ENCODE measurements at places on chromosomes 4 and X. TPM values are rescaled to one million over a fixed set of nuclear protein-coding genes. Genes with fewer than 3 reads are reported as not detected.

DNA sequence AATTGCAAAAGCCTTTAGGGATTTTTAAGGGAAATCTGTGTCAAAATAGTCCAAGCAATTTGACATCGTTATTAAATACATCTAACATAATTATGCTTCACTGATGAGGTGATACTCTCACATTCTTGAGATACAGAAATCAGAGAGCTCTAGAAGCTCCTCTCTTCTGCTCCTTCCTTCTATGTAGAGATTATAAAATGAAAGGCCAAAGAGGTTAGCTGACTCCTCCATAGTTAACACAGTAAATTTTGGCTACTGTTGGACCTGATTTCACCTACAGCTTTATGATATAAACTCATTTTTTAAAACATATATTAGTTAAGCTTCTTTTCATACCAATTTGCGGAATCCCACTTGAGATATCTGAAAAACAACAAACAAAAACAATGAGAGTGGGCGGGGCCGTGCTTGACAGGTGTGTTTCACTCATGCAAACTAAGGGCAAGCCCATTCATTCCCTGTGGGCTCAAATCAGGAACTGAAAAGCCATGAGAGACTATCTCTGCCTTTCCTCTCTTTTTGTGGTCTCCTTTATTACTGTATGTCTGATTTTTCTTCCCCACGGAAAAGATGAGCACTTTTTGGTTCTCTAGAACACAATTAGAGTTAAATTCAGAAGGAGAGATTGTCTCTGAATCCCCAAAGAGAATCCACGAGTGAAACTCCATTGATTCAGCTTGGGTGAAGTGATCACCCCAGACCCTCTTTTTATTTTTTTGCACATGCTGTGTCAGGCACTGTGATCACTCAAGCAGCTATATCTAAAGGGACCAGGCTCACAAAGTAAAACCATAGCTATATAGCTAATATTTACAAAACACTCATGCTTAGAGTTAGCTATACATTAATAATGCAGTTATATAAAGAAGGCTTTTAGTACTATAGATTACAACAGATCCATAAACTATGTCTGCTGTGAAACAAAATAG, 566.3 kb downstream of the IL15 start:
- DNase-seq = no peak

GRCh38 chr4:175646802-175647201, 165.3 kb downstream of the GPM6A start:
- DNase-seq = no peak

- DNase-seq = no peak
Measured at GRCh38 chrX:1323315-1323714, 13.3 kb upstream of the IL3RA start.

DNA sequence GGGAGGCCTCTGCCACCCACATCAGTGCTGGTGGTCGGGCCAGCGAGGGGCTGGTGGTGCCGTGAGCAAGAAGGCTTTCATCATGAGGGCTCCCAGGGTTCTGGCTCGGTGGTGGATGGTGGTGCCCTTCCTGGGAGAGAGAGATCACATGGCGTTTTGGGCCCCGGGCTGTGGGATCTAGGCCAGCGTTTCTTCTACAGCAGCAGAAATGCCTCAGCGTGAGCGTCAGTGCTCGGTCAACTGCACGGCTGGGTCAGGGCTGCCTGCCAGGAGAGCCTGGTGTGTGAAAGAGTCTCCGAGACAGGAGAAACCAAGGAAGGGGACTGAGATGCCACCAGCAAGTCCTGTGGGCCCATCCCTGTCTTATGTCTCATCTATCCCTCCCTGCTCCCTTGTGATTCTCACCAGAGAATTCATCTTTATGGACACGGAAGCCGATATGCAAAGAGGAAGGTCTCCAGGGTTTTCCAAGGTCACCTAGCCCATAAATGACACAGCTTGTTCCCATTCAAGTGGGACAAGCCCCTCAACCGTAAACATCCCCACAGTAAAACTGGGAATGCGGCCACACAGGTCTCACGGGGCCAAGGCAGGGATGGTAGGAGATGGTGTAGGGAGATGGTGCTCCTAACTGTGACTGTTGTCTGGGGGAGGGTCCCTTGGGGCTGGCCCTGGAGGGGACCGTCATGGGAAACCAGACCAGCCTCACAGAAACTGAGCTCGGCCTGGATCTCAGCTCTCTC, 99.2 kb downstream of the SORCS2 start:
- no peak for DNase-seq

- DNase-seq = no peak
Measured at GRCh38 chr4:147312376-147313046, 168.4 kb upstream of the EDNRA start.

DNA sequence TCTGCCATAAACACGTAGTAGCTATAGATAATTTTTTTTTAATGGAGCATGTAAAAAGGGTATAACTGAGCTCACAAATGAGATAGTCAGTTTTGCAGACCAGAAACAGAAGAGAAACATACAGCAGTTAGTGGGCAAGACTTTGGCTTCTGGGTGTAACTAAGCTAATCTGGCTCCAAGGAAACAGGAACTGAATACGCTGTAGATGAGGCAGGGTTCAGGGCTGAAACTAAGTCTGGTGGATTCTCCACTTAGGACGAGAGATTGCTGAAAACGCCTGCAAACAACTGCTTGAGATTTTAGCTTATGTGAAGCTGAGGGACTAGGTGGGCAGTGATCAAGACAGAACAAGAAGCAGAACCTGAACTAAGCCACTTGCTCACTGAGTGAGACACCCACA, 91.7 kb downstream of the SMIM20 start:
- no peak for DNase-seq

The MAGEA12 gene
- total RNA-seq = not detected

The TBC1D19 gene
- total RNA-seq = 14.1 TPM

The TLR10 gene
- total RNA-seq = not detected
